Spleen (tissue), 13 donors: ENCODE measurements at places on chromosomes 12 and 14. TPM values are rescaled to one million over a fixed set of nuclear protein-coding genes. Genes with fewer than 3 reads are reported as not detected.

The PPFIA2 gene
- total RNA-seq: 0.88 TPM

The AP4S1 gene
- 12.4 TPM for total RNA-seq

The SNRPF gene
- 13.1 TPM for total RNA-seq

The LRRIQ1 gene
- total RNA-seq: 0.58 TPM

The CIDEB gene
- 88.8 TPM for total RNA-seq
